ENCODE measurements at places on chromosomes 12 and 14. TPM values are rescaled to one million over a fixed set of nuclear protein-coding genes. Genes with fewer than 3 reads are reported as not detected.

- no peak for DNase-seq
These were observed 64.2 kb downstream of the ERGIC2 start for GRCh38 chr12:29316752-29317151.

DNA sequence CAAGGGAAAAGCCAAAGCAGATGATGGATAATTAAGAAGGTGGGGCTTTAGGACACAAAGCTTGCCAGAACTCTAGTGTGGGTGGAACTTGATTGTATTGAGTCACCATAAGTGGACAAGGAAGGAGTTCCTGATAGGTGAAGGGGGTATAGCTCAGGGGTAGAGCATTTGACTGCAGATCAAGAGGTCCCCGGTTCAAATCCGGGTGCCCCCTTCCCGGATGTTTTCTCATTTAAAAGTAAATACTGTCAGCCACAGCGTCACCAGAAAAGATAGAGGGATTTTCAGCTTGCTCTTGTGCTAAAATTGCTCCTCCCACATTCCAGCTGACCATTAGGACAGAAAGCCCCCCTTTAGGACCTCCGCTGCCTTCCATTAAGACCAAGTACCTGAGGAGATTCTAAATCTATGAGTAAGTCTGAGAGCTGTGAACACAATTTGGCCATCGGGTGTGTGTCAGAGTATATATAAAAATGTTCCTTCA lies 36.6 kb downstream of the DCAF4 start:
- no peak for DNase-seq

DNA sequence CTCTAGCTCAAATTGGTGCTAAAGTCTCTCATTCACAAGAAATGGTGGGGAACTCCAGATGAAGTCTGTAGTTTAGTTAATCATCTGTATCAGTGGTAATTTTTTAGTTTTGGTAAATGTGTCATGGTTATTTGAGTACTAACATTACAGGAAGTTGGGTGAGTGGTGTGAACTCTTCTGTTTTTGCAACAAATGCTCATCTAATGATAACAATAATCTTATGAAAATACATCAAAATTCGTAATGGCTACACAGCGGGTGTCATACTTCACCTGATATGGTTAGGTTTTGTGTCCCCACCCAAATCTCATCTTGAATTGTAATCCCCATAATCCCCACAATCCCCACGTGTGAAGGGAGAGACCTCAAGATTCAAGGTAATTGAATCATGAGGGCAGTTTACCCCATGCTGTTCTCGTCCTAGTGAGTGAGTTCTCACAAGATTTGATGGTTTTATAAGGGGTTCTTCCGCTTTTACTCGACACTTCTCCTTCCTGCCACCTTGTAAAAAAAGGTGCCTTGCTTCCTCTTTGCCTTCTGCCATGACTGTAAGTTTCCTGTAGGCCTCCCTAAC lies 209.3 kb upstream of the FOXN3 start:
- peak; percentile 36 for DNase-seq

GRCh38 chr12:125944446-125944845 lies 879.2 kb downstream of the AACS start:
- no peak for DNase-seq

The CLEC12A gene
- total RNA-seq, result not detected

The KRT8 gene
- 0.51 TPM for total RNA-seq

GRCh38 chr14:73252491-73253322 lies 15.4 kb downstream of the PAPLN start:
- DNase-seq, result no peak

- DNase-seq, result peak; percentile 95
These were observed at the start of the genes DEPDC4 and SCYL2 for GRCh38 chr12:100266835-100267602. DEPDC4 (minus strand) TSS chr12:100267079; CDS start chr12:100267076, 3 bp downstream. SCYL2 (plus strand) TSS chr12:100267177; CDS start chr12:100282971, 15,794 bp downstream.

- DNase-seq, result no peak
These were observed 71.8 kb downstream of the TTLL5 start for GRCh38 chr14:75732888-75733287.

DNA sequence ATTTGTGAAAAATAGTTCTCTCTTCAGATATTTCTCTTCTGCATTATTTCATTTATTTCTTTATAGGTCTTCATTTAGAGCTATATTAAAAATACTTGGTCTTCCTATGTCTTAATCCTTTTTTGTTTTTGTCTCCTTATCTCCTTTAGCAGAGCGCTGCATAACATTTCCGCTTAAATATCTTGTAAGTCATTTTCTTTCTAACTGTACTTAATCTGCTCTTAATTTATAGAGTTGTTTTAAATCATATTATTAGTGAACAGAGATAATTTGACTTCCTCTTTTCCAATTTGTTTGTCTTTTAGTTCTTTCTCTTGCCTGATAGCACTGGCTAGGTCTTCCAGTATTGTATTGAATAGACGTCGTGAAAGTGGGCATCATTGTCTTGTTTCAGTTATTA lies 18.0 kb downstream of the LUM start:
- no peak for DNase-seq

GRCh38 chr12:105738051-105738450 lies 400.7 kb downstream of the NUAK1 start:
- no peak for DNase-seq

DNA sequence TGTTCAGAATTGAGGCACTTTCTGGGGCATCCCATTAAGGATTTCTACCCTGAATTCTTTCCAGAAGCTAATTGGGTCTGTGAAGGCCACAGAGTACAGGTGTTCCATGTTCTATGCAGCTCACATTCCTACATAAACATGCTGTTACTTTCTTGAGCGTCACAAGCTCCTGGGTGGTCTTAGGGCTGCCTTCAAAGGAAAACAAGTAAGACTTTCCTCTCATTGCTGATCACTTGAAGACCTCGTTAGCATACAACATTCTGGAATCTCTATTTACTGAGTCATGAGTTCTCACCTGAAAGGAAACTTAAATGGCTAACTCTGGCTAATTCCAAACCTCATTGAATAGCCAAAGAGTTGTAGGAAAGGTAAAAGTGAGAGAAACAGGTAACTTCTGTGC lies 63.0 kb upstream of the HMGA2 start:
- DNase-seq, result no peak

GRCh38 chr14:24094841-24095270 lies 745 bp downstream of the PCK2 start:
- no peak for DNase-seq
